Activated naive CD8-positive, alpha-beta T cell treated with anti-CD3 and anti-CD28 coated beads, Interleukin-2, amount 10 ng/mL, durations not matched to agents 7 days and 5 days (primary cell): ENCODE measurements at places on chromosomes 2 and 18. TPM values are rescaled to one million over a fixed set of nuclear protein-coding genes. Genes with fewer than 3 reads are reported as not detected.
A peak's percentile ranks its signal among the peaks of the same experiment; 100 is the strongest.

- no peak overlapping the region for H3K27ac ChIP-seq
- H3K36me3 ChIP-seq, result no peaks in the 10 kb centered on the region
- no peak for DNase-seq
- no peak overlapping the region for H3K4me3 ChIP-seq
- H3K4me1 ChIP-seq, result peaks cover 2% of the 10 kb centered on the region
Measured at GRCh38 chr2:11995456-11995855, 249.0 kb downstream of the LPIN1 start.

DNA sequence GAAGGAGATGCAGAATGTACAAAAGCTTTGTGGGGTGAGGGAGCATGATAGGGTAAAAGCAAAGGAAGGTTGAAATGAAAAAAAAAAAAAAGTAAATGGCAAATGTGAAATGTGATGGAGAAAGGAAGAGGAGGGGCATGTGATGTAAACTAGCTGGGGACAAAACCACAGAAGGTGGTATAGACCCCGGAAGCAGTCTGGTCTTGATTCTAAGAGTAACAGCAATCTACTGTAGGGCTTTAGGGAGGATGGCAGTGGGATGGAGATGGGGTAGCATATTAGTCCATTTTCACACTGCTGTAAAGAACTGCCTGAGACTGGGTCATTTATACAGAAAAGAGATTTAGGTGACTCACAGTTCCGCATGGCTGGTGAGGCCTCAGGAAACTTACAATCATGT lies 362.0 kb downstream of the SOCS6 start:
- peaks cover 9% of the 10 kb centered on the region for H3K4me1 ChIP-seq
- H3K36me3 ChIP-seq, result peaks cover 11% of the 10 kb centered on the region
- peak overlapping the region; percentile 36 for H3K4me3 ChIP-seq
- no peaks in the 10 kb centered on the region for H3K27me3 ChIP-seq

DNA sequence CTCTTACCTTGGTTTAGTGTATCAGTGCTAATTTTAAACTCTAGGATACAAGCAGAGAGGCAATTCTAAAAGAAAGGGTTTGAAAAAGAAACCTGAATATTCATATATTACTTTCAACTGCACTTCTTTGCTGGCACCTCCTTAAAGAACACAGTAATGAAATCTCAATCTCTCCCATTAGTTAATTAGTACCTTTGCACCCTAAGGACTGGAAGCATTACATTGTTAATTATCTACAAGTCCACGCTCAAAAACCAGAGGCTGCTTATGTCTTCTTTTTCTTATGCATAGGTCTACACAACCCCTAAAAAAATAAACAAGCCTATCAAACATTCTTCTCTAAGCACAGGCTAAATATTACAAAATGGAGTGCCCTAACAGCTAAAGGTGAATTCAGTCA lies 20.2 kb downstream of the EPHA4 start:
- no peaks in the 10 kb centered on the region for H3K4me1 ChIP-seq
- no peaks in the 10 kb centered on the region for H3K36me3 ChIP-seq
- no peak for DNase-seq
- H3K27me3 ChIP-seq, result no peaks in the 10 kb centered on the region
- H3K4me3 ChIP-seq, result no peak overlapping the region

DNA sequence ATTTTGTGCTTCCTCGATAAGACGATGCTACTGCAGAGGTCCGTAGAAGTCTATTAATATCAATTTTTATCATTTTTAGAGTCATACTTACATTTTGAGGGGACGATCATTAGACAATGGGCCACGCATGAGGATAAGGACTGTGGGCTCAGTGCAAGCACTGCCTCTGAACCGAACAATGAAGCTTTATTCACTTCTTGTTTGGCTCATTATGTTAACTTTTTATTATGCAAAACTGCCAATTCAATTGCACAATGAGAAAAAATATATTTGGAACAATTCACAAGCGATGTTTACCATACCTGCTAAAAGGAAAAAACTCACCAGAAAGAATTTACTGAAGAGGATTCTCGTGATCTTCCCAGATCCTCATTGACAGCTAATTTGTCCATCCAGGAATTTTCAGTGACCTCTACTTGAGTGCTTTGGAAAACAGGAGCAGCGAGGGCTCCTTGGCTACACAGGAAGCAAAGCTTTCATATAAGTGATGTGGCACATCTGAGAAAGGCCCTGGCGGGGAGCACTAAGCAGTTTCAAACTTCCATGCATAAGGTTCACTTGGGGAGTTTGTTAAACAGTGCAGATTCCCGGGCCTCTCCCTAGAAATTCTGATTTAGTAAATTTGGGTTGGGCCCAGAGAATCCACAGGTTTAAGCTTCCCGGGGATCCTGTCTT lies 13.3 kb upstream of the CAPN13 start:
- DNase-seq, result no peak
- H3K36me3 ChIP-seq, result no peaks in the 10 kb centered on the region
- H3K27ac ChIP-seq, result no peak overlapping the region
- no peak overlapping the region for H3K4me3 ChIP-seq
- H3K27me3 ChIP-seq, result peaks cover 4% of the 10 kb centered on the region

DNA sequence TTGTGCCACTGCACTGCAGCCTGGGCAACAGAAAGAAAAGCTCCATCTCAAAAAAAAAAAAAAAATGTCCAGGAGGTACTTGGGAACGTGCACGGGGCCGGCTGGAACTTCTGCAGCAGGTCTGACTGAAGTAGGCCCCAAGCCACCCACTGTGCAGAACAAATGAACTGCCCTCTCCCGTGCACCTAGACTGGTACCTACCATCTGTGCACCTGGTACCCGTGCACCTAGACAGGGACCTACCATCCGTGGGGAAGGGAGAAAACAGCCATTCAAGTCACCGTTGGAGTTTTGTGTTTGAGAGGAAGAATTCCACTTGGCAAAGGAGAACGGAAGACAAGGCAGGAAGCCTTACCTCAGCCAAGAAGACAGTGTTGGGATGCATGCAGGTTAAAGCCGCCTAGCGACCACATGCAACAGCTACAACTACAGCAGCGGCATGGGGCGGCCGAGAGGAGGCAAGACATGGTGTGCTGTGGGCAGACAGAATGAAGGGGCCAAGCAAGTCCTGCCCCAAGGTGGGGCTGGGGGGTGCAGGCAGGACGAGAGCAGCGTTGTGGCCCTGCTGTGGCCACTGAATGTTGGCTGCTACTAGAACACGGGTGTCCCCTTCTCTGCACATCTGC lies 16.1 kb downstream of the ST3GAL5 start:
- no peak overlapping the region for H3K4me3 ChIP-seq
- H3K27me3 ChIP-seq, result no peaks in the 10 kb centered on the region
- peaks cover 41% of the 10 kb centered on the region for H3K36me3 ChIP-seq
- H3K27ac ChIP-seq, result no peak overlapping the region

DNA sequence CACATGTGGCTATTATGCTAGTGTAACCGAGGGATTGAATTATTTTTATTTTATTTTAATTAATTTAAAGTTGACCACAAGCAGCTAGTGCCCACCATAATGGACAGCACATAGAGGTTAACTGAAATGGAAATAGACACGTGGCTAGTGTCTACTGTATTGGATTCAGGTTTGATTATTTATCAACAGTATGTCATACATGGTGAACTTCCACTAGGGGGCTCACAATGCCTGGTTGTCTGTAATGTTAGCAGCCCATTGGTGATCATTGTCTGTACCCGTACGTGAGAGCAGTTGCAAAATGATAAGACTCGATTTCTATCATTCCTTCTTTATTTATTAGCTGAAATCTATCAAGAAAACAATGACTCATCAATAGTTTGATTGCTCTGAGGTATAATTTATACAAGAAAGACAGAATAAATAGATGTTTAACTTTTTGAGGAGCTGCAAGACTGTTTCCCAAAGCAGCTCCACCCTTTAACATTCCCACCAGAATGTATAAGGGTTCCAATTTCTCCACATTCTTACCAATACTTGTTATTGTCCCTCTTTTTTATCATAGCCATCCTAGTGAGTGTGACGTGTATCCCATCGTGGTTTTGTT lies 76.5 kb downstream of the CYBRD1 start:
- no peak overlapping the region for H3K27ac ChIP-seq
- no peaks in the 10 kb centered on the region for H3K36me3 ChIP-seq
- peaks cover 3% of the 10 kb centered on the region for H3K4me1 ChIP-seq
- H3K4me3 ChIP-seq, result no peak overlapping the region
- peaks cover 13% of the 10 kb centered on the region for H3K27me3 ChIP-seq

DNA sequence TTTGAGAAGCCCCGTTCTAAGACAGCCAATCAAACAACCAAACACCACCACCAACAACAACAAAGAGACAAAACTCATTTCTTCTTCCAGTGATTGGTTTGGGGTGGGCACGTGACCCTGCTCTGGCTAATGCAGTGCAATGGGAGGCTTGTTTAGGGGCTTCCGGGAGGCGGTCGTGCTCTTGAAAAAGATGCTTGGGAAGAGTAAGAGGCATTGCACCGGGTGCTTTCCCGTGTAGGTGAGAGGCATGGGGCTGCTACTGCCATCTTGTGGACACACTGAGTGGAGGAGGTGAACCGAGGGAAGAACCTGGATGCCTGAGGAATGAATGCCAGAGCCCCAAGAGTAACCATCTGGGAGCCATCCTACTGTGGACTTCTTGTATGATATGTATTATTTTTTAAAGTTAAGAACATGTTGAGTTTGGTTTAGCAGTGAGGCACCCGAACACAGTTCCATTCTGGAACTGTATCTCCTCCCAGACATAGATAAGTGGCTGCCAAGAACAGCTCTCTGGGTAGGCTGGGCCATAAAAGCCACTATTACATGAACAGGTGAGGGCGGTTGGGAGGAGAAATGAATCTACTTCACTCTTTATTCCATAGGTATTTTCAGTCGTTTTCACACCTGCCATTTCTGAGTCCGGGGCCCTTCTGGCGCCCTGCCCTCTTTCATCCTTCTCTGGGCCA lies 19.1 kb upstream of the ARHGAP25 start:
- peak; percentile 36 for DNase-seq
- peaks cover 64% of the 10 kb centered on the region for H3K4me1 ChIP-seq
- H3K27ac ChIP-seq, result peak overlapping the region; percentile 81
- H3K36me3 ChIP-seq, result peaks cover 1% of the 10 kb centered on the region

DNA sequence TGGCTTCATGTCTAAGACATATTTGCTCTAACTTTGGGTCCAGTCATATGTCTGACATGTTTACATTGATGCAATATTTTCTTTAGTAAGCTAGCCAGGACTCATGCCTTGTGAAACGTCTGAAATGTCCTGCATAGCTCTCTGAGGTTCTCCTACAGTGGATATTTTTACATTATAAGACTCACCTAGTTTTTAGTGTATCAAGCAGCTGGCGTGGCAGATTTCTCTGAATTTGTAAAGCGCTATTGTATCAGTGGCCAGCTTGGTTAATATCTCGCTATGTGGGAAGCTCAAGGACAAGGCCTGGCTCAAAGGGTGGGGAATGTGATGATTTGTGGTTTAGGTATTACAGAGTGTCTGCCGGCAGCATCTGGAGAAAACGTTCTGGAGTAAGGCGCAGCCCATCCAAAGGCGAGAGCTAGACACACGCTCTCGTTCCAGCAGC lies 164.3 kb downstream of the LTBP1 start:
- H3K36me3 ChIP-seq, result no peaks in the 10 kb centered on the region
- peaks cover 7% of the 10 kb centered on the region for H3K27me3 ChIP-seq
- H3K4me1 ChIP-seq, result no peaks in the 10 kb centered on the region
- H3K27ac ChIP-seq, result no peak overlapping the region
- DNase-seq, result no peak

DNA sequence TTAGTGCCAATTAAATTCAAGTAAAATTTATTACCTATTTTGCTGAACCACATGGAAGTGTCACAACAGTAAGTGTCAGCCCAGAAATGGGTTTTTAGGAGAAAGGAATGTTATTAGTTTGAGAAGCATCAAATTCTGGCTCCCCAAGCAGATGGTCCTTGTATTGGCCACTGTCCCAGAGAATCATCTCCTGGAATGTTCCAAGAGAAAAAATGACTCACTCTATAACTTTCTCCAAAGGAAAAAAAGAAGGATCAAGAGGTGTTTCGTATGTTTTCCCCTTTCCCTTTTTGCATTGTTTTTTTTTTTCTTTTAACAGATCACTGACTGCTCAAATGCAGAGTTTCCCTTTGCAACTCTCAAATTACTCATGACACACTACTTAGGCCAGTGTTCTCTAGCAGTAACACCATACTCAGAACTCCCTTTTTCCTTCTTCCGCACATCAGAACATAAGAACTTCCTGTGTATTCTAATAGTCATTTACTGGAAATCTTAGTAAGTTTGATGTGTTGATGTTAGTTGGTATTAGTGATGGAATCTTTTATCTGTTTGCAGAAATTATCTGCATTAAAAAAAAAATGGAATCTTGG lies 390.3 kb downstream of the GPD2 start:
- no peak overlapping the region for H3K4me3 ChIP-seq
- no peaks in the 10 kb centered on the region for H3K36me3 ChIP-seq
- peaks cover 2% of the 10 kb centered on the region for H3K27me3 ChIP-seq
- H3K4me1 ChIP-seq, result no peaks in the 10 kb centered on the region
- no peak overlapping the region for H3K27ac ChIP-seq
- no peak for DNase-seq

DNA sequence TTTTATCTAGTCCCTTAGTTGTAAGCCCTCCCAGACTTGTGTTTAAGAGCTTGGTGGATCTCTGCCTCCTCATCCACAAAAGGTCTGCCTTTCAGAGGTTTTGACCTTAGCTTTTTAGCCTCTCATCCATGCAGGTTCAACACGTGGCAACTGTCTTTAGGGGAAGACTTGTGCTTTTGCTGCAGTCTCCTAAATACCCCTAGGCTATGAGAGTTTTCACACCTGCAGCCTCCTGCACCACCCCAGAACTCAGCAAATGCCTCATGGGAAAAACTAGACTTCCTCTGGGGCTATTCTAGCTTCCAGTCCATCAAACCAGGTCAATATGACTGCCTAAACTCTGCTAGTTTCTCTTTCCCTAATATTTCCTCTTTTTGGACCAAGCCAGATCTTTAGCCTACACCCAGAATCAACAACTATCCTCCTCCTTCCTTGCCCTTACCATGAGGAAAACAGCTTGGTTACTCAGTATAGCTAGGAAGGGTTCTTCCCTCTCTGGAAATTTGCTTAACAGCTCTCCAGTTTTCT lies 132.3 kb upstream of the RIOK3 start:
- peaks cover 12% of the 10 kb centered on the region for H3K36me3 ChIP-seq
- peaks cover 20% of the 10 kb centered on the region for H3K4me1 ChIP-seq

The PTRHD1 gene
- total RNA-seq, result 19.8 TPM

The NTSR2 gene
- total RNA-seq, result not detected

The MOGAT1 gene
- total RNA-seq, result not detected
